Pons (tissue), 1 donor: ENCODE measurements at places on chromosomes 2 and 18.

- no peak for DNase-seq
Measured at GRCh38 chr2:189679226-189679625, 4.8 kb downstream of the ANKAR start.

GRCh38 chr18:8822643-8823042, 117.3 kb downstream of the MTCL1 start:
- DNase-seq = no peak

DNA sequence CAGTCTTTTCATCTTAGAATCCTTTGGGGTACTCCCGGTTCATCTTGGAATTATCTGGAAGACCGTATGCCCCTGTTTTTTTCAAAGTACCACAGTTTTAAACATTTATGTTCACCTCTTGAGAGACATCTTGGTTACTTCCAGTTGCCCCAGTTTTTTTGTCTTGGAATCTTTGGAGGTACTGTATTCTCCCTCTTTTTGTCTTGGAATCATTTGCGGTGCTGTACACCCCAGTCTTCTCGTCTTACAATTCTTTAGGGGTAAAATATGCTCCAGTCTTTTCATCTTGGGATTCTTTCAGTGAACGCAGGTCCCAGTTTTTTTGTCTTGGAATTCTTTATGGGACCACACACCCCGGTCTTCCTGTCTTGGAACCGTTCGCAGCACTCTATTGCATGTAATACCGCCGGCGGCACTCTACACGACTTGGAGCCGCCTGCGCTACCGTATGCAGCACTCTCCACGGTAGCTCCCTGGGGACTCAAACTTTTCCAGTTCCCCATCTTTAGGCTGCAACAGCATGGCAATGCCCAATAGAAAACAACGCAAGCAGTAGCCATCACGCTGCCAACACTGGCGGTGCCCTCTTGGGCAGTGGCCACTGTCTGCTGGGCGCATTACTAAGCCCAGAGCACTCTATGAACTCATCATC, 21.2 kb upstream of the ZDBF2 start:
- DNase-seq = no peak

DNA sequence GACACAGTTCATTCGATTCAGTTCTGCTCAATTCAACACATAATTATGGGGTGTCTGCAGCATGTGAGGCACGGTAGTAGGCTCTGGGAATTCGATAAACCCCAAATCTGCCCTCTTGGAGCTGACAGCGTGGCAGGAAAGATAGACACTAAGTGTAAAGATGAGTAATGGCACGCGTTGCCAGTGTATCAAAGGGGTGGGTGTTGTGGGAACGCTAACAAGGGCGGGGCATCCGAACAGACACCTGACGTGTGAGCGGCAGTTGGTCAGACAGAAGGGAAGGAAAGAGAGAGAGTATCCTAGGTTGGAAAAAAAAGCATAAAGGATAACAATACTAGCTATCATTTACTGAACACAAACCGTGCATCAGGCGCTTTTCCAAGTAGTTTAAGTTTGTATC, 125.7 kb upstream of the HAAO start:
- DNase-seq = no peak

DNA sequence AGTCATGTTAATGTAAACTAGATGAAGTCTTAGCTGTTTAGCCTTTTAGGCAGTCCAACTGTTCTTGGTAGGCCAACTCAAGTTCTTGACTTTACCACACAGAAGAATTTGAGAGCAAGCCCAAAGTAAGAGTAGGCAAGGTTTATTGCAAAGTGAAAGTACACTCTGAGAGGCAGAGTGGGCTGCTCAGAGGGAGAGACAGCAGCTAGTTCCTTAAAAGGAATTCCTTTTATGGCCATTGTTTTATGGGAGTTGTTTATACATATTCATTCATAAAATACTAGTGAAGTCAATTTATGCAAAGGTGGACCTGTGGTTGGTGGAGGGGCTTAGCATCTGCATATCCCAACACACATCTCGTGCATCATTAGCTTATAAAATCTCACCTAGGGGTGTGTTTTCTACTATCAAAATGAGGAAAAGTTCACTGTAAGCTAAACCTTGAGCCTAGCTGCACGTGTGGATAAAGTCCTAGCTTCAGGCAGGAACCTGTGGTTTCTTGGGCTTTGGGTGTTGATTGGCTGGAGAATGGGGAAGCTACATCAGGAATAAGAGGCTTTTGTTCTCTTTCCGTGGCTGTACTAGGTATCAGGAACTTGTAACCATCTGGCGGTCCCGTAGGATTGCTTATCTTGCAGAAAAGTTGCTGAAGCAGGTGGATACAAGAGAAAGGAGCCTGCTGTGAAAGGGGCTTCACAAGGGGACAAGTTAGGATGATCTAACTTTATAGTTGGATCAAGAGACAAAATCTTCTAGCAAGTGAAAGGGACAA, 110.4 kb upstream of the GULP1 start:
- DNase-seq = no peak

- DNase-seq = no peak
Measured at GRCh38 chr18:10147752-10148151, 233.9 kb downstream of the VAPA start.

GRCh38 chr2:236581546-236581945, 11.9 kb downstream of the ACKR3 start:
- DNase-seq = no peak
